ENCODE measurements at places on chromosomes 1 and 21. TPM values are rescaled to one million over a fixed set of nuclear protein-coding genes. Genes with fewer than 3 reads are reported as not detected.

DNA sequence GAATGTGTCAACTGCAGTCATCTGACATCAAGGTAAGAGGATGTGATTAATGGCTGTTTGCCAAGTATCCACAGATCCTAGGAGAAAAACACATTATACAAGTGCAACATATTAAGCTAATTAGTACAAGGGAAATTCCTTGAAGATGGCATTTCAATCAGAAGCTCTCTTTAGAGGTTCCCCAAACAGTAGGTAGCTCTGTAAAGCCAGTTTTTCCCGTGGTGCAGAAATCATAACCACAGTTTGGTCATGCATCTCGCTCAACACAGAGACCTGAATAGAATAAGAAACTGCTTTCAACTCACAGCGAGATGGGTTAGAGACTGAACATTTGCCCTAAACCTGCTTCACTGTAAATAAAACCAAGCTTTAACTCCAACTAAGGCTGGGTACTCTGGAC, 230.5 kb upstream of the CAMK1G start:
- no peak for DNase-seq

Gene SPRR2D
- polyA plus RNA-seq, result not detected

DNA sequence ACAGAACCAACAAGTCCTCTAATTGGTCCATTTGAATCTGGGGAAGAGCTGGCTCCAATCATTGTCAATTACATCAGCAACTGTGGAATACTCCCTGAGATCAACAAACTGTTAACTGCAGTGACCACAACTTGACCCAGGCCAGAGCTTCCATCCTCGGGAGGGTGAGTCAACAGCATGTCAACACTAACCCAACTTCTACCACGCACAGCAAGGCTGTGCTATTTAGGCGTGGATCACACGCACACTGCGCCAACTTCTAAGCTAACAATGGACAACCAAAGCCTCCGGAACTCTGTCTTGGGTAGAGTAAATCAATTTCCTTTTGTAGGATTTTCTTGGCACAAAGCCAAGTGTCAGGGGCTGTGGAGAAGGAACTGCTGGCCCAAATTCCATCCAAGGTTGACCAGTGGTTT, 30.4 kb downstream of the APP start:
- DNase-seq, result no peak

- DNase-seq, result peak; percentile 55
These were observed 74.7 kb downstream of the NTPCR start for GRCh38 chr1:233025157-233025556.

- DNase-seq, result no peak
These were observed 333.0 kb downstream of the PAPPA2 start for GRCh38 chr1:176795929-176796328.

- peak; percentile 84 for DNase-seq
These were observed 11.6 kb downstream of the SCNN1D start for GRCh38 chr1:1291548-1292441.
